ENCODE measurements at places on chromosomes 3 and 15.

GRCh38 chr3:59082106-59082505, 32.3 kb upstream of the CFAP20DC start:
- no peak for DNase-seq

- DNase-seq = no peak
Measured at GRCh38 chr3:111762537-111762936, 96.5 kb upstream of the PHLDB2 start.

- DNase-seq = no peak
Measured at GRCh38 chr3:177944228-177944661, 592.0 kb upstream of the KCNMB2 start.

GRCh38 chr15:27238209-27238608, 267.2 kb downstream of the GABRG3 start:
- no peak for DNase-seq

GRCh38 chr3:177622520-177622919, 425.2 kb upstream of the TBL1XR1 start:
- no peak for DNase-seq

- no peak for DNase-seq
Measured at GRCh38 chr15:43410572-43411214, 39.8 kb downstream of the TUBGCP4 start.

DNA sequence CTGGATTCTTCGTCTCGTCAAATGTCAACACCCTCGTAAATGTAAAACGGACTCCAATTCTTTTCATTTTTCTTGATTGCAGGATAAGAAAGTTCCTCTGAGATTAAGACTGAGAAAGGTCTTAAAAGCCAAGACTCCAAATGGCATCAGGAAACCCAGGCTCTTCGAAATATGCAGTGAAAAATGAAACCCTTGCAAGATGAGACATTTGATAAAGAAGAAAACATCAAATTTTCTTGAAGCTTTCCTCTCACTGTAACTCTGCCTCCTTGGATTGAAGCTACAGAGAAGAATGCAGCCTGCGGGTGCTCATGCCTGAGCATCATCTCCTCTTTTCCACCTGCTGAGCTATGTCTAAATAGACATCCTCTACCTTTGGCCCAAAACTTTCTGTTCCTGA, 342.4 kb upstream of the THBS1 start:
- no peak for DNase-seq

Measured in effector CD8-positive, alpha-beta T cell (primary cell).